ENCODE measurements at places on chromosomes 11 and 22.

GRCh38 chr11:69903211-69903610 is 84.0 kb upstream of the FGF3 start:
- DNase-seq: peak; percentile 76

DNA sequence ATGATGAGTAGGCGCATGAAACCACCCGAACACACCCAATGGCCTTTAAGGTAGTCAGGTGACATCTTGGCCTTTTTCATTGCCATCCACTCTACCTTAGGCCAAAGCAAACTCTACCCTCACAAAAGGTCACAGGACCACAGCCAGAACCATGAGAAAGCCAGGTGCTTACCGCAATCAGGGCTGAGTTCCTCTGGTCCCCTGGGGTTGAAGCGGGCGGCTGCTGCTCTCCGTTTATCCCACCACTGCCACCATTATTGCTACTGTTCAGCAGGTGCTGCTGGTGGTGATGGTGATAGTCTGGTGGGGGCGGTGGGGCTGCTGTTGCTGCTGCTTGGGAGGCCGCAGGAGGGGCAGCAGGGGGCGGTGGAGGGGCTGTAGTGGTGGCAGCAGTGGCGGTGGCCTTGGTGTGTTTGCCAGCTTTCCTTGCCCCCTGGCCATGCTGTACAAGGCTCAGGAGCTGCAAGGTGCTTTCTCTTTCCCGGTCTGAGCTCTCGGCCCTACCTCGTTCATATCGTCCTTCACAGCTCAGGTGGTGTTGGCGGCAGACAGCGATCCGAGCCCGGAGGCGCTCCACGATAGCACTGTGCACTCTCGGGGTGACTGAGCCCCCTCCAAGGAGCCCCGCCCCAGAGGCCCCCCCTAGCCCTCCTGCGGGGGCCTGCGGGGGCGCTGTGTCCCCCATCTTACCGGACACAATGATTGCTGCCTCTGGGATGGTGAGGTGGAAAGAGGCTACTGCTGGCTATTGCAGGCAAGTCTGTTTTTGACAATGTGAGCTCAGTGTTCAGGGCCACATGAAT is 1.6 kb downstream of the MAML2 start:
- DNase-seq: peak; percentile 56

GRCh38 chr11:32088117-32088941 is 2.5 kb upstream of the RCN1 start:
- peak; percentile 92 for DNase-seq

- DNase-seq: no peak
Measured at GRCh38 chr22:29208879-29209623, 3.4 kb downstream of the EMID1 start.

DNA sequence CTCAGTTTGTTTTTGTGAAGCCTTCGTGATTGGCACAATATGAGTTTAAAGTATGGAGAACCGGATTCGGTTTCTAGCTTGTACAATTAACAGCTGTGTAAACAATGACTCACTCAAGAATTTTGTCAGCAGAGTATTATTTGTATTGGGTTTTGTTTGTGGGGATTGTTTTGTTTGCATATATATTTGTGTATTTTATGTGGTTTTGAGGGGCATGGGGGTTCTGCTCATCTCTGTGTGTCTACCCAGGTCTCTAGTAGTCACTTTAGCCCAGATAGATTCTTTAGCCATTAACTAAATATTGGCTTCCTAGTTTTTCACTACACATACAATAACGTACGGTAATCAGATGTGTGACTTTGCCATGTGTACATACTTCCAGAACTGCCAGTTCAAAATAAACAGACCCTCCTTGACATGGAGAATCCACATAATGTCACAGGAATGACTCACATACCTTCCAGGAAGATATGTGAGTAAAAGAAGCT is 7.5 kb upstream of the MS4A7 start:
- DNase-seq: peak; percentile 9

DNA sequence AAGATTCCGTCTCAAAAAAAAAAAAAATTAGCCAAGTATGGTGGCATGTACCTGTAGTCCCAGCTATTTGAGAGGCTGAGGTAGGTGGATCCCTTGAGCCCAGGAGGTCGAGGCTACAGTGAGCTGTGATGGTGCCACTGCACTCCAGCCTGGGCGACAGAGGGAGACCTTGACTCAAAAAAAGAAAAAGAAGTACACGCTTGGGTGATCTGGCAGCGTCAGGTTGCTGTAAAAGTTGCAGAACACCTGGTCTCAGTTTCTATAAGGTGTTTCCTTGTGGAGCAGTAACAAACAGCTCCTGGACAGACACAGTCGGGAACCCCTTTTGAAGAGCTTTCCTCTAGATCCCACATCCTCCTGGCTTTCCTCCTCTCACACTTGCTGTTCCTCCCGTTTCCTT is 45.8 kb downstream of the SCGB1A1 start:
- no peak for DNase-seq

DNA sequence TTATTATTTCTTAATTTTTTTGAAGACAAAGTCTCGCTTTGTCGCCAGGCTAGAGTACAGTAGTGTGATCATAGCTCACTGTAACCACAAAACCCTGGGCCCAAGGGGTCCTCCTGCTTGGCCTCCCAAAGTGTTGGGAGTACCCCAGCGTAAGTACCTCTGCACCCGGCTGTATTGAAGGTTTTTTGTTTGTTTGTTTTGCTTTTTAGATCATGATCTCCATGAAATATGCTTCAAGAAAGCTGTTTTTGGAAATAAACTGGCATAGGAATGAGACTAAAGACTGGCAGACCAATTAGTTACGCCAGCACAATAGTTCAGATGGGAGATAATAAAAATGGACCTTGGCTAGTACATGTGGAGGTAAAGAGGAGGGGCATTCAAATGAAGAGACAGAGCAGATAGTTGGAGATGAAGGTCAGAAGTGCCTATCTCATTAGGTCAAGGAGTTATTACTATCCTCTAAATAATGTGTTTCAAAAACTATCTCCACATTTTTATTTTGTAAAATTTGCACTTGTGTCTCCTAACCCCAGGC is 4.1 kb upstream of the MRPL48 start:
- DNase-seq: no peak
